AG04449 (cell line): ENCODE measurements at places on chromosomes 4 and X.

- no peak for DNase-seq
Measured at GRCh38 chr4:77930876-77931275, 68.2 kb downstream of the MRPL1 start.

DNA sequence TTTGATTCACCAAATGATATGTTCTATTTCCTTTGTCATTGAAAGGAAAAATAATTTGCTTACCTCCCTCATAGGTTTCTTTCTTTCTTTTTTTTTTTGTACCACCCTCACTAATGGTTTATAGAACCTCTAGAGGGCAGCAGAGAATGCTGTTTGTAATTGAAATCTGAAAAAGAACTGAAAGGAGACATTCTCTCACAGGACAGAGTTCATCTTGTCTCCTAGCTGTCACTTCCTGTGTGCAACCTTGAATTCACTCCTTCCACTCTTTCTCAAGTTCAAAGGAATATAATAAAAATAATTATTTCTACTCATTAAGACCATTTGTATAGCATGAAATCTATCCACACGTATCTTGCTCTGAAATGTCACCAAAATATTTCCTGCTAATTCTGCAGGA, 51.0 kb downstream of the GUCY1B1 start:
- DNase-seq, result no peak

DNA sequence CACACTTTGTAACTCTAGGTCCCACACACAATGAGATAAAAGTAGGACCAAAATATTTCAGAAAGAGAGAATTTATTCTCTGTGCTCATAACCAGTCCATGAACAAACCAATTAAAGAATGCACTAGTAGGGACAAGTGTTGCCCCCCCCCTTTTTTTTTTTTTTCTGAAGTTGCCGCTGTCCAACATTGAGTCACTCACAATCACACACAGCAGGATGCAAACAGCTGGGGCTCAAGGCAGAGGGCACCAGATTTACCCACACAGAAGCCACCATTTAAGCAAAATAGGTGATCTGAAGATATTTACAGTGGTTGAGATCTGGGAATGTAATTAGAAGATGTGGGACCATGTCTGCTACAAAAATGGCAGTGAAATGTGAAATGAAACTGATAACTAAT, 850.9 kb upstream of the SLIT2 start:
- no peak for DNase-seq

DNA sequence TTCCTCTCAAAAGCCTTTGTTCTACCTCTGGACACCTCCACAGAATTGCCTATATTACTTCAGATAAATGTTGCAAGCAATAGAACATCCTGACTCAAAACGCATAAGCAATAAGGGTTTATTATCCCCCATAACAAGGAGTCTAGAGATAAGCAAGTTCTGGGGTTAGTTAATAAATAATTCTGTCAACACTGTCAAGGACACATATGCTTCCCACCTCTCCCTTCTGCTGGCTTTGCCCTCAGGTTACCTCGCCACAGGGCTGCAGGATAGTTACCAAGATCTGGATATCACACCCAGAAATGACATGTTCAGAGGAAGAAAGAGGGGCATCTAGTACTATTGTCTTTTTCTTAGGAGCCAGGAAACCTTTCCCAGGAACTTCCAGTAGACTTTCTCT, 14.0 kb upstream of the DUSP21 start:
- no peak for DNase-seq

DNA sequence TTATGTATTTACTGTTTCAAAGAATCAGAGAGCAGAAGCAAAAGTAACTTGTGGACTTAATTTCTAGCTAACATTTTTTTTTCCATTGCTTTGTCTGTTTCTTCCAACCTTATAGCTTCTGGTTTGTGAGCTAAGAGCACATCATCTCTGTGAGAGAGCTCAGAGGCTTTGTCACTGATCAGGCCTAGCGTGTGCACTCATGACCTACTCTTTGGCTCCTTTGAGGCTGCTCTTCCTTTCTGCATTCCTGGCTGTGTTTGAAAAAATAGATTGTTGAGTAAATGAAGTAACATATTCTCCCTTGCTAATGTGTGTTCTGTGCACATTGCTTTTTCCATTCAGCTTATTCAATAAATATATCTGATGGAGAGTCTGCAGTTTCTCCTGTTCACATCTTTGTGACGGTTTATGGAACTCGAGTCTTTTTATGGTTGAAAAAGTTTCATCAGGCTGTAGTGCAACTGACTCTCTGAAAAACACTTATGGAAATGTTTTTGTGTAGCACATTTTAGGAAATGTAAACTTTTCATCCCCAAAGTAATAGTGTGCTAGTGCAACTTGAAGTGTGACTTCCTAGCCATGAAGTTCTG, 133.0 kb downstream of the RAPGEF2 start:
- no peak for DNase-seq

DNA sequence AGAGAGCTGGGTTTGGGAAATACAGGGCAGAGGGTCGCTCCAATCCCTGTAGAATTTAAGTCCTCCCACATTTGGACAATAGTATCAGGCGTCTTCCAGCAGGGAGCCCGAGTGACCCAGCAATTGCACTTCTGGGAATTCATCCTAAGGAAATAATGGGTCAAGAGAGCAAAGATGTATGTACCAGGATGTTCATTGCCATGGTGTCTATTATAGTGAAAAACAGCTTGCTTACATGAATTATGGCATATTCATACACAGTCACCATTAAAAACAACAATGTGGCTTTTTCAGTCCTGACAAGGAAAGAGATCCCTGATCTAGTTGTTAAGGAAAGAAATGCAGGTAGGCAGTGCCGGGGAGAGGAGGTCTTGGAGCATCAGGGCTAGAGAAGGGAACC, 167.7 kb downstream of the PJA1 start:
- no peak for DNase-seq

DNA sequence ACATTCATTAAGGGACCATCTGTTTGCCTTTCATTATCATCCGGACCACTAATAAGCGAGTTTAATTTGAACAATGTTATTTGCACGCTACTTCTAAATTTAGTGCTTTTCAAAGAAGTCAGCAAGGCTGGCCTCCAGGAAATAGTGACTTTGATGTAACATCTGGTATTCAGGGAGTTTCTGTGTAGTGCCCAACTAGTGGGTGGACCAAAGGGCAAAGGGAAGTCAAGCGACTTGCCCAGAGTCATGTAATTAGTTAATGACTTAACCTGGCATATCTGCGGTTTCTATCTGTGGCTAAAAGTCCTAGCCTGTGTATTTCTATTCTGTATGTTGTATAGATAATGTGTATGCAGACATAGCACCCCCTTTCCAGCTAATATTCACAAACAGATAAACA, 56.3 kb upstream of the LCORL start:
- DNase-seq, result no peak

GRCh38 chrX:106481341-106481740, 130.4 kb upstream of the RADX start:
- DNase-seq, result no peak

DNA sequence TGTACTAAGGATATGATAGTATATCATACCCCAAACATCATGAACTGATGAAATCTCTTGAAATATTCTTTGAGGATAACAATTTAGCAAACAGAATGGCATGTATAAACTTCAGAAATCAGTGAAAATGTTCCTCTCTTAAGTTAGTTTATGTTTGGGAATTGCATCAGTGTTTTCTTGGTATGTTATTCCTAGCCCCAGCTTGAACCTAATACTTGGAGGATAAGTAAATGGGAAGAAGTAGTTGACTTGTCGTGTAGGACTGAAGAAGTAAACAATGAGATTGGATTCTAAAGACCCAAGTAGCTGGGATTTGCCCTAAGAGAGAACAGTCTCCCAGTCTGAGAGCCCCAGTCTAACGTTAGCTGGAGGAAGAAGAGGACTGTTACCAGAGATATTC, 355.7 kb downstream of the GALNTL6 start:
- no peak for DNase-seq

DNA sequence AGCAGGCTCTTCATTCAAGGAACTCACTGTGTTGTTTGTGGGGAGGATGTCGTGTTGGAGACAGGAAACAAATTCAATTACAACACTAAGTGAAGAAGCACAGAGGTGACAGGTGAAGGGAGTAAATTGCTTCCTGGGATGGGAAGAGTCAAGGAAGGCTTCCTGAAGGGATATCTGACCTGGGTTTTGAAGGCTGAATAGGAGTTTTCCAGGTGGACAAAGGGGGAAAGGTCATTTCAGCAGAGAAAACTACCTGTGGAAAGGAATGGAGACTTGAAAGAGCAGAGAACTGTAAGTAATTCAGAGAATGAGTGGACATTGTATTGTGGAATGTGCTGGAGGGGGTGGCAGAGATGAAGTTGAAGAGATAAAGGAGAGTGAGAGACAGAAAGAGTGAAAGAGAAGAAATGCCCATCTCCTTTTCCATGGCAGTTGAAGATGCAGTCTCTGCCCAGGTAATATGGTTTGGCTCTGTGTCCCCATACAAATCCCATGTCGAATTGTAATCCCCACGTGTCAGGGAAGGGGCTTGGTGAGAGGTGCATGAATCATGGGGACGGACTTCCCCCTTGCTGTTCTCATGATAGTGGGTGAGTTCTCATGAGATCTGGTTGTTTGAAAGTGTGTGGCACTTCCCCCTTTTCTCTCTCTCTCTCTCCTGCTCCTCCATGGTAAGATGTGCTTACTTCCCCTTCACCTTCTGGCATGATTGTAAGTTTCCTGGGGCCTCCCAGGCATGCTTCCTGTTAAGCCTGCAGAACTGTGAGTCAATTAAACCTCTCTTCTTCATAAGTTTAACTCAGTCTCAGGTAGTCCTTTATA, 205.7 kb upstream of the BCOR start:
- DNase-seq, result no peak

GRCh38 chrX:135974279-135974856, 580 bp upstream of the MMGT1 start:
- DNase-seq, result no peak

GRCh38 chrX:118420462-118420861, 74.6 kb downstream of the WDR44 start:
- no peak for DNase-seq

DNA sequence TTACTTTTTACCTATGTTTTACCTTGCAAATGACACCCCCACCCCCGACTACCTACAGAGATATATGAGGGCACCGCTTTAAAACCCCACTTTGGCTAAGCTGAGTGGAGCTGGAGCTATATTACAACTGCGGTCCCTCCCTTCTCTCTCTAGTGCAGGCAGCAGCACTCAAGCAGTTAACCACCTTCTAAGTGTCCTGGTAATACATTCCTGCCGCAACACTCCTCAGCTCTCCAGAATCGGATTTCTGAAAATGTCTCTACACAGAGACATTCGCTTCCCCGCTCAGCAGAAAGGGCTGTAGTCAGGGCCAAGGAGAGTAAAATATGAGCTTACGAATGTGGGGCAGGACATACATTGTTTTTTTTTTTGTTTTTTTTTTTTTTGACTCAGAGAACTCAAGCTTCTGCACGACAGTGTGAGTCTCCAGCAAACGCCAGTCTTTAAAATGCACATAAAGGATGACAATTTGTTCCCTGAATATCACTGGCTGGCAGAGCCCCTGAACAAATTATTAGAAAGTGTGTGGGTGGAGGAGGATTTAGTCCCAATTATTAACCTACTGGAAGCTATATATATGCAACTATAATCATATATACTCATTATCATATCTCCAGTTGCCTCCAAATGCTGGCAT, 287.0 kb upstream of the TET2 start:
- no peak for DNase-seq

DNA sequence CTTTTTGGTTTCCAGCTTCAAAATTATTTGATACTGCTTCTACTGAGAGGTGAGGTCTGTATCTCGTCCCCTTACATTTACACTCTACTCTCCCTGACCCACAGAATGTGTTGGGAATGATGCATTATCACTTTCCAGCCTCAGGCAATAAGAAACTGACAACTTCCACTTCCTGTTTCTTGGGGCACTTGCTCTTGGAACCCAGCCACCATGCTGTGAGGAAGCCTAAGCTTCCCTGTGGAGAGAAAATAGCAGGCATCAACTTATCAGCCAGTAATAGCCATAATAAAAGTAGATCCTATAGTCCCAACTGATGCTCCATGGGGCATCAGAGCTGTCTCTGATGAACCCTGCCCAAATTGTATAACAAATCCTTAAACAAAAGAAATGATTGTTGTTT, 32.6 kb downstream of the RELL1 start:
- no peak for DNase-seq

DNA sequence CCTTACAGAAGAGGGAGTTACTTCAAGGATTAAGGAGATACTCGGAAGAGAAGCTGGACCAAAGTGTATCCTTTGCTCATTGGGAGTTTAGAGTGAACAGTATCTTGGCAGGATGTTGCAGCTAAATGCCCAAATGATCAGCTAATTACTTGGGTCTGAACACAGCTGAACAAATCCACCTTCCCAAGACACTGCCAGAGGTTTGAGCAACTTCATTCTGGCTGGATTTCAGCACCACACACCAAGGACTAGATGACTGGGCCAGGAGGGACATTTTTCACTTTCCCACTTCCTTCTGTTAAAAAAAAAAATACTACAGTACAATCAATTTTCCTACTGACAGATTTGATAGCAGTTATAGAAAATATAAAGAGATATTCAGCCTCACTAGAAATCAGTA, 324.6 kb downstream of the MID1IP1 start:
- DNase-seq, result no peak

- DNase-seq, result no peak
Measured at GRCh38 chr4:26462874-26463273, 27.4 kb downstream of the CCKAR start.

DNA sequence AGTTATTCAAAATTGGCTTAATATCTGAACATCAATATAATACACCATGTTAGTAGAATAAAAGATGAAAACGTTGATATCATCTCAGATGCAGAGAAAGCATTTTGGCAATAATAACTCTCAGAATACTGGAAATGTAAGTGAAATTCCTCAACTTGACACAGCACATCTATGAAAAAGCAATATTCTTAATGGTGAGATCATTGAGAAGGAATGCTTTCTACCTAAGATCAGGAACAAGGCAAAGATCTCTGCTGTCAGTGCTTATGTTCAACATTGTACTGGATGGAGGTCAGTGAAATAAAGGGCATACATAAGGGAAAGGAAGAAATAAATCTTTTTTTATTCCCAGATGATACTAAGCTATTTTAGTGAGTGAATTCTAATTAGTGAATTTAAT, 40.6 kb downstream of the MRPL1 start:
- DNase-seq, result no peak

DNA sequence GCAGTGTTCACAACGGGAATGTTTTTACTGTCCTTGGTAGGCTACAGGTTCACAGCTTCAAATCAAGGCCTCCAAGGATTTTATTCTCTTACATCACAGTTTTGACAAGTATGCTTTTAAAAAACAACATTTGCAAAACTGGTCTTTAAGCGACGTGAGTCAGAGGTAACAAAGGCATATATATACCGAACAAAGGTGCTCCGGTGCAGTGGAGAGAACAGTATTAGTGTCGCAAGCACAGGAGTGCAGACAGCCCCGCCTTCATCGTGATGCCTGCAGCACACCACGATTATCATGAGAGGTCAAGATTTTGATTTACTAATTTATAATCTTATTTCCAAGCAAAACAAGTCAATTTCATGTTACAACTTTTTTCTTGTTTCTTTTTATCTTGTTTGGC, 90.8 kb downstream of the GATB start:
- DNase-seq, result no peak
